ENCODE measurements at places on chromosomes 1 and 21. TPM values are rescaled to one million over a fixed set of nuclear protein-coding genes. Genes with fewer than 3 reads are reported as not detected.

The CD52 gene
- total RNA-seq, result 1,116 TPM

GRCh38 chr1:89529196-89529595 lies 4.6 kb downstream of the LRRC8B start:
- no peak overlapping the region for H3K27ac ChIP-seq
- H3K4me1 ChIP-seq, result peaks cover 15% of the 10 kb centered on the region
- H3K27me3 ChIP-seq, result no peaks in the 10 kb centered on the region
- no peaks in the 10 kb centered on the region for H3K36me3 ChIP-seq

DNA sequence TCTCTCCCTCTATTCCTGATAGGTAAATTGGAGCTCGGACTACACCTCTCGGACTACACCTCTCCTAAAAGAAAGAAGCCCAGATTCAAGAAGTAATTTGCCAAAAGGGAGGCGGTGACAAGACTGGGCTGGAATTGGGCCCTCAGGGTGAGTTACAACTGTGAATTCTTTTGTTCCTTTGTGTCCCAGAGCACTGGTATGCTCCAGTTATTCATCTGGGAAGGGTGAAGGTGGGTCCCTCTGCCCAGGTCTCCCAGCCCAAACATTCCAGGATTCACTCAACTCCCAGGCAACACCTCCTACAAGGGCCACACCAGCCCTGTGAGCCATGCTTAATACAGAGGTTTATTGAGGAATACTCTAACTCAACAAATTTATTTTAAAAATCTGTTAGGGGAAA lies 69.2 kb downstream of the LMX1A start:
- H3K36me3 ChIP-seq, result no peaks in the 10 kb centered on the region
- no peaks in the 10 kb centered on the region for H3K4me1 ChIP-seq
- H3K27ac ChIP-seq, result no peak overlapping the region
- DNase-seq, result no peak
- no peak overlapping the region for H3K4me3 ChIP-seq
- H3K27me3 ChIP-seq, result no peaks in the 10 kb centered on the region

DNA sequence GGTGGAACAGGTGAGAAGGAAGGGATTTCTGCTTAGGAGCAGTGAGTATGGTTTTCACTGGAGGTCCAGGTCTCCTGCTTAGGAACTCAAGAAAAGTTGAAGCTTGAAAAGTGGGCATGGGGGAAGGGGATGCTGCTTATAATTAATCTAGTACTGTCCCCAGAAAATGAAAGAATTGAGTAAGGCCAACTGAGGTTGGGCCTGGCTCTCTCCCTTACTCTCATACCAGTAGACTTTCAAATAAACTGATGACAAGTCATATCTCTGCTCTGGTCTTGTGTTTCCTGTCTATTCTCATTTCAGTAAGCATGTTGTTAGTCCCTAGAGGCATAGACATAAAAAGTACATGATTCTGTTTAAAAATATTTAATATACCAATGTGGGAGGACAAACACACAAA lies 26.4 kb downstream of the CD48 start:
- no peak overlapping the region for H3K27ac ChIP-seq
- H3K4me1 ChIP-seq, result peaks cover 40% of the 10 kb centered on the region
- H3K27me3 ChIP-seq, result no peaks in the 10 kb centered on the region
- H3K4me3 ChIP-seq, result no peak overlapping the region

DNA sequence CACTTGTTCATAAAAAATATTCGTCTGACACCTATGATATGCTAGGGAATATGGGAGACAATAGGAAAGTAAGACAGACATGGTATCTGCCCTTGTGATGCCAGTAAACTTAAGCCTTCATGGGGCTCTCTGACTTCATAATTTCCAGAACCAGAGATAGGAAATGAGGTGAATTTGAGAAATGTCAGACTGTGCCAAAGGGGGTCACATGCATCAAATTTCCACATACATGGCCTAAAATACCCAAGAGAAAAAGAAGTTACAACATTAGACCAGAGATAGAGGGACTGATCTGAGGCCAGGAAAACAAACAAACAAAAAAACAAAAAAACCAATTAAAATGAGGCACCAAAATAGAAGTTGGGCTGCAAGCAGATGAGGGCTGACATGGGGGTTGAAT lies 75.7 kb downstream of the DISC1 start:
- peaks cover 4% of the 10 kb centered on the region for H3K4me1 ChIP-seq
- no peak overlapping the region for H3K27ac ChIP-seq
- H3K36me3 ChIP-seq, result no peaks in the 10 kb centered on the region
- H3K27me3 ChIP-seq, result no peaks in the 10 kb centered on the region

The GOLT1A gene
- total RNA-seq, result not detected

The C1orf94 gene
- not detected for total RNA-seq

The PDC gene
- total RNA-seq, result not detected

The LAMC1 gene
- total RNA-seq, result 34.0 TPM

The SASS6 gene
- total RNA-seq, result 8.0 TPM

DNA sequence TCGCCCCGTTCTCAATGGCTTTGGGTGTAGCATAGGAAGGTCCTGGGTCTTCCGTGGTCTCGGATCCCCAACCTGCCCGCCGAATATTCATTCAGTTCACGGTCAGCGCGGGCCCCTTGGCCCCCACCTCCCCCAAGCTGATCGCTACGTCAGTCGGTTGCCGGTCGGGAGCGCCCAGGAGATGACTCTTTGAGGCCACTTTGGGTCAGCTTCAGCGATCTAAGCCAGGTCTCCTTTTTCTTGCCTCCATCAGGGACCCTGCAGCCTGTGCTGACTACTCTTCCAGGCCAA lies 12.8 kb downstream of the HLX start:
- peaks cover 55% of the 10 kb centered on the region for H3K4me1 ChIP-seq
- H3K27me3 ChIP-seq, result no peaks in the 10 kb centered on the region
- H3K27ac ChIP-seq, result no peak overlapping the region
- H3K4me3 ChIP-seq, result no peak overlapping the region
- no peaks in the 10 kb centered on the region for H3K36me3 ChIP-seq
- no peak for DNase-seq

The VHLL gene
- total RNA-seq, result 0.49 TPM

The KCNT2 gene
- total RNA-seq, result not detected

- no peak overlapping the region for H3K4me3 ChIP-seq
- H3K27me3 ChIP-seq, result no peaks in the 10 kb centered on the region
- H3K36me3 ChIP-seq, result no peaks in the 10 kb centered on the region
- DNase-seq, result no peak
- no peaks in the 10 kb centered on the region for H3K4me1 ChIP-seq
Measured at GRCh38 chr1:56265216-56265615, 314.1 kb downstream of the PLPP3 start.

- DNase-seq, result no peak
- no peak overlapping the region for H3K4me3 ChIP-seq
- no peaks in the 10 kb centered on the region for H3K27me3 ChIP-seq
- H3K36me3 ChIP-seq, result peaks cover 1% of the 10 kb centered on the region
- H3K27ac ChIP-seq, result no peak overlapping the region
Measured at GRCh38 chr1:231557411-231557810, 28.9 kb downstream of the TSNAX start.

DNA sequence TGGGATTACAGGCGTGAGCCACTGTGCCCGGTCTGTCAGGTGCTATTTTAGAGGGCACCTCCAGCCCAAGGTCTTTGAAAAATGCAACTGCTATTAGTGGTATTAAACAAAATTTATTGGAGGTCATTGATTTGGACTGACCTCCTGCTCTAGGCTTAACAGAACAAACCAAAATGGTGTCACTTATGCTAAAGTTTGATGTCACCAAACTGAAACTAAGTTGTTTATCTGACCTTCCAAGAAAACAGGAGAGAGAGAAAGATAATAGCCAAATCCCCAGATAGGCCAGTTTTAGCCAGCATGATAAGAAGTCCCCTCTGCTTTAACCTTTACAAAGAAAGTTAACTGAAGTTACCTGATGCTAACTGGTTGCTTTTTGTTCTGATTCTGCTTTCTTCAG lies 8.1 kb upstream of the INAVA start:
- no peak overlapping the region for H3K27ac ChIP-seq
- no peaks in the 10 kb centered on the region for H3K36me3 ChIP-seq
- H3K27me3 ChIP-seq, result peaks cover 3% of the 10 kb centered on the region

All from B cell (primary cell).